ENCODE measurements at places on chromosomes 13 and 19. TPM values are rescaled to one million over a fixed set of nuclear protein-coding genes. Genes with fewer than 3 reads are reported as not detected.

The SLC15A1 gene
- total RNA-seq, result not detected

The SLAIN1 gene
- total RNA-seq, result 13.4 TPM

DNA sequence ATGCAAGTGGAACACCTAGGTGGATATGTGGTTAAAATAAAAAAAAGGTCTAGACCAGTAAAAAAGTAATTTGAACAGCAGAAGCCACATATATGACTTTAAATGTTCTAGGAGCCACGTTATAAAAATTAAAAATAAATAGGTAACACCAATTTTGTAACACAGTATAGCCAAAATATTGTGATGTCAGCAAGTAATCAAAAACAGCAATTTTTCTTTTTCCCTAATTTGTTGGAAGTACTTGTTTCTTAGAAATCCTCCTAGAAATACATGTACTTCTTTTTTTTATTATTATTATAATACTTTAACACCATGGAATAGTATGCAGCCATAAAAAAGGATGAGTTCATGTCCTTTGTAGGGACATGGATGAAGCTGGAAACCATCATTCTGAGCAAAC, 25.7 kb upstream of the C1QTNF9B start:
- no peaks in the 10 kb centered on the region for H3K27me3 ChIP-seq
- no peaks in the 10 kb centered on the region for H3K36me3 ChIP-seq
- no peaks in the 10 kb centered on the region for H3K4me1 ChIP-seq
- no peak overlapping the region for H3K27ac ChIP-seq
- no peak overlapping the region for H3K4me3 ChIP-seq
- no peak for DNase-seq

GRCh38 chr19:5369962-5370367, 29.4 kb upstream of the PTPRS start:
- H3K27ac ChIP-seq, result no peak overlapping the region
- DNase-seq, result peak; percentile 46
- no peak overlapping the region for H3K4me3 ChIP-seq

- H3K4me3 ChIP-seq, result no peak overlapping the region
- no peaks in the 10 kb centered on the region for H3K27me3 ChIP-seq
- H3K36me3 ChIP-seq, result no peaks in the 10 kb centered on the region
Observed at GRCh38 chr13:111920932-111921705, 145.8 kb upstream of the SOX1 start.

DNA sequence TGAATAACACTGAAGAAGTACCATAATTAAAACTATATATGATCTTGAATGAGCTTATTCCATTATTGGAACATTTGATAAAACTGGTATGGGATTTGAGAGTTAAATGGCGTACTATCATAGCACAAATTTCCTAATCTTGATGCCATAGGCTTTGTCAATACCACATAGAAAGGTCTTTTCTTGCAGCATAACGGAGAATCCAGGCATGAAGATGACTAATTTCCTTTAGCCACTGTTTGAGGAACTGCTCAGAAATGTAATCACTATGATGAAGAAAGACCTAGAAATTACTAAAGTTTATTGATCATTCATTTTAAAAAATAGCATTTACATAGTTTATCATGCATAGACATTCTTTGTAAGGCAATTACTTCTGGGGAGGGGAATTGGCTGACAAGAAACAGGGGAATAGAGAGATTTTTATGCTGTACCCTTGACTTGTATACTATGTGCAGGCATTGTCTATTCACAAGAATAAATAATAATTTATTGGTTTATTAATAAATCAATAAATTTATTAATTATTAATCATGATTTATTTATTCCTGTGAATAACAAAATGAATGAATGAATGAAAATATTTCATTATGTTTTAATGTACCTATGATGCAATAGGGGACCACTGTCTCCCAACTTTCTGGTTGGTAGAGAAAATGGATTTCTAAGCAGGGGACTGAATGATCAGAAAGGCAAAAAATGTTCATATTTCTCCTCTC, 2676.6 kb downstream of the PCDH9 start:
- no peaks in the 10 kb centered on the region for H3K36me3 ChIP-seq
- H3K4me3 ChIP-seq, result no peak overlapping the region
- H3K4me1 ChIP-seq, result no peaks in the 10 kb centered on the region
- H3K27ac ChIP-seq, result no peak overlapping the region
- no peak for DNase-seq

The ZNF730 gene
- not detected for total RNA-seq

GRCh38 chr19:19417628-19418245, 12.3 kb downstream of the GATAD2A start:
- peak overlapping the region; percentile 66 for H3K27ac ChIP-seq
- no peaks in the 10 kb centered on the region for H3K36me3 ChIP-seq
- no peak overlapping the region for H3K4me3 ChIP-seq
- H3K4me1 ChIP-seq, result peaks cover 10% of the 10 kb centered on the region
- H3K27me3 ChIP-seq, result no peaks in the 10 kb centered on the region

GRCh38 chr13:36163809-36164308, 32.7 kb upstream of the DCLK1 start:
- no peaks in the 10 kb centered on the region for H3K27me3 ChIP-seq
- H3K27ac ChIP-seq, result no peak overlapping the region
- no peaks in the 10 kb centered on the region for H3K4me1 ChIP-seq
- no peak overlapping the region for H3K4me3 ChIP-seq

DNA sequence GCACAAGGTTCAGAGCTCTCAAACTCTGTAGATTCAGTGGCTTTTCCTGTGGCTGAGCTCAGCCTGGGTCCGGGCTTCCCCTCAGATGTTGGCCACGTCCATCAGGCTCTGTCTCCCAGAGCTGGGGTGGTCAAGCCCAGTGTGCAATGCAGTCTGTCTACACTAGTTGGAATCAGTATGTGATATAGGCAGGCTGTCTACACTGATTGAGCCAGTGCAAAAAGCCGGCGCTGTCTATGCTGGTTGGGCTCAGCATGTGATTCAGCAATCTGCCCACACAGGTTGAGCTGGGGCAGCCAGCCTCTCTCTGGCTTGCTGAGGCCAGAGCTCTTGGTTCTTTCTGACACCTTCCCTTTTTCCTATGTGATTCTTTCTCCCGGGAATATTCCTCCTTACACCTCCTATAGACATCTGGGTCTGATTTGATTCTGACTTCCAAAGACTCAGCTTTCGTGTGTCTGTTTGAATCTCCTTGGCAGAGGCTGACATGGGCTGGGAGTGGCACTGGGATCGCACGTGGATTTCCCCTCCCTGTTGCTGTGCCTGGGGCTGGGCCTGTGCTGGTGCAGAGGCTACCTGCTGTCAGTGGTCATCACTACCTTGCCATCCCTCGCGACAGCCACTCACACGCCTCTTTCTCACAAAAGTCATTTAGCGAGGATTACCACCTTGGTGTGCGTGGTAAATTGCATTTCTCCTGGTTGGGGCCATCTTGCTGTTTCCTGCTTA, 9.3 kb downstream of the CHST8 start:
- no peak for DNase-seq
- H3K4me1 ChIP-seq, result no peaks in the 10 kb centered on the region
- no peaks in the 10 kb centered on the region for H3K27me3 ChIP-seq
- H3K4me3 ChIP-seq, result no peak overlapping the region

The SYCN gene
- total RNA-seq, result 0.76 TPM

The S1PR4 gene
- 1.2 TPM for total RNA-seq

DNA sequence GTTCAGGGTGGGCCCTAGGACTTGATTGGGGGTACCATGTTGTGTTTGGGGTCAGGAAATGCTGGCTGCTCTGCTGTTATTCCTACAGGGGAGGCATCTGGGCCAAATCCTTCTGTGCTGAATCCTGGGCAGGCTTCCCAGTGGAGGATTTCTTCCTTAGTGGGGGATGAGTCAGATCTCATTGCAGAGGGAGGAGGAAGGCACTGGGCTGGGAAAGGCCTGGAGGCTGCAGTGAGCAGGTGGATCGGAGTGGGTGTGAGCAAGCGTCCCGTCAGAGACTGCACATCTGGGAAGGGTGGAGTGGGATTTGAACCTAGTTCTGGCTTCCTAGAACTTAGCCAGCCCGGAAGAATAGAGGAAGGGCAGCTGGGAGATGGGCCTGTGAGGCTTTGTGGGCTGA, 11.5 kb downstream of the CCDC124 start:
- DNase-seq, result peak; percentile 72
- H3K36me3 ChIP-seq, result no peaks in the 10 kb centered on the region
- no peaks in the 10 kb centered on the region for H3K4me1 ChIP-seq

The PPFIA3 gene
- 6.1 TPM for total RNA-seq

- no peak for DNase-seq
- no peaks in the 10 kb centered on the region for H3K36me3 ChIP-seq
- H3K27ac ChIP-seq, result no peak overlapping the region
- H3K4me3 ChIP-seq, result no peak overlapping the region
- H3K27me3 ChIP-seq, result no peaks in the 10 kb centered on the region
Observed at GRCh38 chr13:50392977-50393376, 377.7 kb downstream of the KCNRG start.

DNA sequence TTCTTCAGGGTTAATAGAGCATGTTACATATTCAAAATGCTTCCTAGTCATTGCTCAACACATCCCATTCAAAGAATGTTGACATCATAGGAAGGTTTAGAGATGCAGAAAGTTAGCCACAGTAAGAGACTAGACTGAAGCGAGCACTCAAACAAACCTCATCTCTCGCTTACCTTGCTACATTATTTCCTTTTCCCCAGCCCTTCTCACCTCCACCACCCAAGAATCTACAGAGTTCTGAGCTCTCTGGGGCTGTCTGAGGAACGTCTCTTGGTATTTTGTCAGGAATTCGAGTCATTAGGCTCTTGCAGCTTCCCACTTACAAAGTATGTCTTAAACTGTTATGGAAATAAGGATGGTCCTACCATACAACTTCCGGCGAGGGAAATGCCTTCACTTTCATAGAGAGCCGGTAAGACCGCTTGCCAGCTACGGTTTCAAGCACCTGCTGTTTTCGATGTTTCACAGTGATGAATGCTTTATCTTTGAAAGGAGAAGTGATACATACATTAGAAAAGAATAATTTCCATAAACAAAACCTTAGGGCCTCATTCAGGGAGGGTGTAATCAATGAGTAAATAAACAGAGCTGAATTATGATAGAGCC, 65.1 kb downstream of the FLT1 start:
- no peak overlapping the region for H3K27ac ChIP-seq
- H3K27me3 ChIP-seq, result peaks cover 9% of the 10 kb centered on the region
- H3K4me3 ChIP-seq, result no peak overlapping the region
- no peak for DNase-seq

The ZFR2 gene
- total RNA-seq, result not detected

- H3K4me1 ChIP-seq, result peaks cover 6% of the 10 kb centered on the region
- DNase-seq, result no peak
- peaks cover 4% of the 10 kb centered on the region for H3K27me3 ChIP-seq
- H3K27ac ChIP-seq, result no peak overlapping the region
- no peaks in the 10 kb centered on the region for H3K36me3 ChIP-seq
- H3K4me3 ChIP-seq, result no peak overlapping the region
Observed at GRCh38 chr13:102710261-102710679, 15.4 kb upstream of the METTL21C start.

GRCh38 chr19:4086411-4086867, 19.7 kb upstream of the ZBTB7A start:
- no peak for DNase-seq
- no peaks in the 10 kb centered on the region for H3K4me1 ChIP-seq
- no peaks in the 10 kb centered on the region for H3K27me3 ChIP-seq

DNA sequence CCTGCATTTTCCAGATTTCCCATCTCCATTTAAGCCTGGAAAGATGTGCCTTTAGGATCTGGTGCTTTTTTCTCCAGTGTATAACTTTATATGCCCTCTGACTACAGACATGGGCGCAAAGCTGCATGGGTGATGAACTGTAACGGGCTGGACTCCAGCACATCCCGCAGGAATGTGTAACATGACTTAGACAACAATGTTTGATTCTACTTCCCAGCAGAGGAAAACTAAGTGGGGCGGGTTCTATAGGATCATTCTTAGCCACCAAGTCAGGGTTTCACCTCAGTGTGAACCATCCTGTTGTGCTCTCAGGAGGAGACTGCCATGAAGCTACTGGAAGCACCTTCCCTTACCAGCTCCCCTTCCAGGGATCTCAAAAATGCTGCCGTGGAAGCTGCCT, 93.2 kb upstream of the SERP2 start:
- H3K27ac ChIP-seq, result no peak overlapping the region
- H3K4me1 ChIP-seq, result no peaks in the 10 kb centered on the region
- no peak overlapping the region for H3K4me3 ChIP-seq
- no peaks in the 10 kb centered on the region for H3K27me3 ChIP-seq

DNA sequence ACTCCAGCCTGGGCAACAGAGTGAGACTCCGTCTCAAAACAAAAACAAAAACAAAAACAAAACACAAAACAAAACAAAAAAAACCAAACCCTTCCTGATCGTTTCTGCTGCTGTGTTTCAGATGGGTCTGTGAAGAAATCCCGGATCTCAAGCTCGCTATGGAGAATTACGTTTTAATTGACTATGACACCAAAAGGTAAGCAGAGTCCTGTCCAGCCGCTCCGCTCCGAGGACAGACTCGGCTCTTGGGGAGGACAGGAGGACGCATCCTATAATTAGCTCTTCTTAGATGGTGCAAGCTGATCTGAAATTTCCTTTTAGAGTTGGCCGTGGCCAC, 22.0 kb downstream of the DOT1L start:
- H3K4me3 ChIP-seq, result no peak overlapping the region
- no peaks in the 10 kb centered on the region for H3K36me3 ChIP-seq
- H3K27ac ChIP-seq, result peak overlapping the region; percentile 38
- H3K27me3 ChIP-seq, result no peaks in the 10 kb centered on the region
- peaks cover 12% of the 10 kb centered on the region for H3K4me1 ChIP-seq

The RAB4B gene
- total RNA-seq, result 41.4 TPM

The NBEA gene
- 18.2 TPM for total RNA-seq

- no peak overlapping the region for H3K4me3 ChIP-seq
- no peak for DNase-seq
- peaks cover 33% of the 10 kb centered on the region for H3K4me1 ChIP-seq
- H3K27me3 ChIP-seq, result no peaks in the 10 kb centered on the region
- H3K36me3 ChIP-seq, result peaks cover 39% of the 10 kb centered on the region
- peak overlapping the region; percentile 82 for H3K27ac ChIP-seq
Observed at GRCh38 chr19:3537101-3537437, 1.9 kb upstream of the TEKTIP1 start.

The SYT5 gene
- total RNA-seq, result 5.9 TPM

DNA sequence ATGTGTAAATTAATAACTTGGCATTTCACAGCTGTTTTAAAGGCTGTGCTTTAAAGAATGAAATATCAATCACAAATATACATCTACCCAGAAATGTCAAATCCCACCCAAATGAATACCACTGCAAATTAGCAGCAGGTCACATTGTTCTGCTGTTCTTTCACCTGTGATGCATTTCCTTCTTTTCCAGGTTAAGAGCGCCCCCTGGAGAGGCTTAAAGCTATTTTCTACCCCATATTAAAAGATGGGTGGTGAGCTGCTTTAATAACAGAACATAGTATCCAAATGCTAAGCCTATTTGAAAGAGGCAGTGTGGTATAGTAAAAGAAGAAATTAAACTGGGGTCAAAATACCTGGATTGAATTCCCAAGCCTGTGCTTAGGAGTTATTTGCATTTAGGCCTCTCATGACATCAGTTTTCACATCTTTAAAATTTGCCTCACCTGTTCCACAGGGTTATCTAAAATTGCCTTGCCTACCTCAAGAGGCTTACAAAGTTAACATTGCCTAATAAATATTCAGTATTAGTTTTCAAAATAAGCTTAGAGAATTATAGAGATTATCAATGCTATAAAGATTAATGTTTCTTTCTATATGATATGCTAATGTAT, 396.9 kb upstream of the SLITRK5 start:
- no peak overlapping the region for H3K4me3 ChIP-seq
- H3K27me3 ChIP-seq, result no peaks in the 10 kb centered on the region
- H3K4me1 ChIP-seq, result no peaks in the 10 kb centered on the region
- no peaks in the 10 kb centered on the region for H3K36me3 ChIP-seq
- DNase-seq, result peak; percentile 28

The NLRP5 gene
- total RNA-seq, result not detected

Data from adrenal gland (tissue), 19 donors.